Stimulated activated CD4-positive, alpha-beta T cell treated with anti-CD3 and anti-CD28 coated beads, Interleukin-2, amount 100 ng/mL, for 48 hours (primary cell): ENCODE measurements at places on chromosomes 16 and 17.

DNA sequence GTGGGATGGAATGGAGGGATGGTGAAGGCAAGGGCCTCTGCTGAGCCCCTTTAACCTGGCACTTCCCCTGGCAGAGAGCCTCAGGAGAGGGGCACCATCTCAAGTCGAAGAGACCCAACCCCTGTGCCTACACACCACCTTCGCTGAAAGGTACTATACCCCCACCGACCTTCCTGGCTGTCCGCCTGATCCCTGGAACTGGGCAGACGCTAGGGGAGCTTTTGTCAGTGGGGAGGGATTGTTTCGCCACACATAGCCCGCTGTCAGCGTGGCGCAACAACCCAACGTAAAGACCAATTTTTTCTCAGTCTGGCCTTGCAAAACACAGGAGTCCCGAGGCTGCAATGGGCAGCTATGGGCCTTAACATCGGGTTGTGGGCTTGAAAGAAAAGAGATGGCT is 3.1 kb downstream of the PPP1R1B start:
- DNase-seq: no peak

GRCh38 chr17:16513873-16514272 is 21.9 kb upstream of the LRRC75A start:
- no peak for DNase-seq

- no peak for DNase-seq
These were observed 432.6 kb downstream of the UTP18 start for GRCh38 chr17:51692917-51693316.

DNA sequence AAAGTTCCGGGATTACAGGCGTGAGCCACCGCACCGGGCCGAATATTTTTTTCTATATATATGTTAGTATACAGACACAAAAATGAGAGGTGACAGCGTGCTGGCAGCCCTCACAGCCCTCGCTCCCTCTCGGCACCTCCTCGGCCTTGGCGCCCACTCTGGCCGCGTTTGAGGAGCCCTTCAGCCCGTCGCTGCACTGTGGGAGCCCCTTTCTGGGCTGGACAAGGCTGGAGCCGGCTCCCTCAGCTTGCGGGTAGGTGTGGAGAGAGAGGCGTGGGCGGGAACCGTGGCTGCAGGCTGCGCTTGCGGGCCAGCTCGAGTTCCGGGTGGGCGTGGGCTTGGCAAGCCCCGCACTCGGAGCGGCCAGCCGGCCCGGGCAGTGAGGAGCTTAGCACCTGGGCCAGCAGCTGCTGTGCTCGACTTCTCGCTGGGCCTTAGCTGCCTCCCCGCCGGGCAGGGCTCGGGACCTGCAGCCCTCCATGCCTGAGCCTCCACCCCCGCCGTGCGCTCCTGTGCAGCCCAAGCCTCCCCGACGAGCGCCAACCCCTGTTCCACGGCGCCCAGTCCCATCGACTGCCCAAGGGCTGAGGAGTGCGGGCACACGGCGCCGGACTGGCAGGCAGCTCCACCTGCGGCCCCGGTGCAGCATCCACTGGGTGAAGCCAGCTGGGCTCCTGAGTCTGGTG is 1.9 kb upstream of the DPEP3 start:
- DNase-seq: no peak

GRCh38 chr16:31875928-31876547 is 2.4 kb downstream of the ZNF267 start:
- DNase-seq: no peak

- DNase-seq: no peak
These were observed 1.6 kb downstream of the SPIRE2 start for GRCh38 chr16:89829630-89830437.

DNA sequence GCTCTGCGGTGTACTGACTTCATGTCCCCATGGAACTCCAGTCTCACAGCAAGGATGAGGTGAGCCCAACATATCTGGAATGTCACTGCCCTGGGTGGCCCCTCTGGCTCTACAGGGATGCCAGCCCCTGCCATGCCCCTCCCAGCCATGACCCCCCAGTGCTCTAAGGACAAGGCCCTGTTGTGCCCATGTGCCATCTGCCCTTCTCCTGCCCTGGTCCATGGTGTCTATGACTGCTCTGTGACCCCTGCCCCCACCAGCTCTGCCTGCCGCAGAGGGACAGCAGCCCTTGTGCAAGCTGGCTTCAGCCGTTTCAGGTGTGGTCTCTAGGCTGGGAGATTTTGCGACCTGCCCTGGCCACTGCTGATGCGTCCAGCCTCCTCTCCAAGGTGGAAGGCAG is 40.3 kb downstream of the TK2 start:
- no peak for DNase-seq

DNA sequence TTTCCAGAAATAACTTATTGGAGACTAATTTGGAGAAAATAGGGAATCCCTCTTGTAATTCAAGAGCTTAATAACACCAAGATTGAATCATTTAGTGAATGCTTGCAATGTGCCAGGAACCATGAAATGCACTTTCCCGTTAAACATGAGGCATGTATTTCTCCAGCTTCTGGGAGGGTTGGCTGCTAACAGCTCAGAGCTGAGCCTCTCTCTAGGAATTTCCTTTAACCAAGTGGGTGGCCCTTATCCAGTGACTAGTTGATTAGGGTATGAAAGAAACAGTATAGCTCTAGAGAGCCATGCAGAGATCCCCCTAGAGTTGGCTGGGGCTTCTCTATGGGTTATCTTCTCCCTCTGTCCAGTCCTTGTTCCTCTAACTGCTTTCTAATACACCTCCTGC is 356.4 kb upstream of the GOT2 start:
- no peak for DNase-seq

DNA sequence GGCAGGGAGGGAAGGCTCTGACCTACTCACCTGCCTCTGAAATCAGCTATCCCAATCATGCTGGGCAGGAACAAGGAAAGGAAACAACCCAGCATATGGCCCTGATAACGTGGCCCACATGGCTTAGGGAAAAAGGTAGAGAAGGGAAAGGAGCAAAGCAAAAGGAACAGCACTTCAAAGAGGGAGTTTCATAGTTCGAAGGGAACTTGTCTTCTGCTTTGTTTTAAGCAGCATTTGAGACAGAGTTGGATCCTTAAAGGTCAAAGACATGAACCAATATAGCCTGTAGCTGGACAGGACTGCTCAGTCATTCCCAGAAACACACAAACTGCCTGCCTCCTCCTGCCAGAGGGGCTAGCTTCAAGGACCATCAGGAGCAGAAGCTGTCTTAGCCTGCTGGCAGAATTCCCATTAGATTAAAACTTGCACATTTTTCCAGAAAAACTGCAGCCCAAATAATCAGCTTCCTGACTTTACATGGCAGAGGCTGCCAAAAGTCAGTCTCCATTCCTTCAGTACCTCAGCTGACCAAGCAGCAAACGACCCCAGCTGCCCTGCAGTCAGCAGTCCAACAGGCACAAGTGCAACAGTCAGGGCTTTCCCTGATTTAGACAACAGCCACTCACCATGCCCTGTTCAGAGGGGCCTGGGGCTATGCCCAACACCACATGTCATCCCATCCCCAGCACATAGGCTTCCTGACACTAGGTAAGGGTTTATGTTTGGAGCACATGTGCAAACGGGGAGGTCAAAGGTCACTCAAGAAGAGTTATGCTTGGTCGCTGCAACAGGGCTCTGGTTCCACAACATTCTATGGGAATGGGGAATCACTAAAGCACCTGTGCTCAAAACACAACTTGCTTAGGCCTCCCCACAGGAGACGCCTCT is 32.5 kb downstream of the RANBP10 start:
- no peak for DNase-seq

DNA sequence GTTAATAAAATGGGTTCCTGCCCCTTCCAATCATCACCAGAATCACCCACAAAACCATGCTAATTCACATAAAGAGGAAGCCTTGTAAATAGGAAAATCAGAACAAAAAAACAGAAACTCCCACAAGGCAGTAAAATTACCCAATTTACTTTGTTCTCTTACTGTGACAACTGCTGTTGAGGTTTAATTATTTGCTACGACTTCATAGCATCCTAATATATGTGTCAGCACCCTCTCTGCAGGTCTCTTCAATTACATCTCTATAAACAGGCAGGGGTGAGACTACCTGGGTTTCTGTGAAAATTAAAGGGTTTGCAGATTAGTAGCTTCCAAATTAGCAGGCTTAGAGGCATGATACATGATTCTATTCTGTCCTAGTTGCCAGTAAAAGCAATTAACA is 2.7 kb downstream of the WDR59 start:
- no peak for DNase-seq

DNA sequence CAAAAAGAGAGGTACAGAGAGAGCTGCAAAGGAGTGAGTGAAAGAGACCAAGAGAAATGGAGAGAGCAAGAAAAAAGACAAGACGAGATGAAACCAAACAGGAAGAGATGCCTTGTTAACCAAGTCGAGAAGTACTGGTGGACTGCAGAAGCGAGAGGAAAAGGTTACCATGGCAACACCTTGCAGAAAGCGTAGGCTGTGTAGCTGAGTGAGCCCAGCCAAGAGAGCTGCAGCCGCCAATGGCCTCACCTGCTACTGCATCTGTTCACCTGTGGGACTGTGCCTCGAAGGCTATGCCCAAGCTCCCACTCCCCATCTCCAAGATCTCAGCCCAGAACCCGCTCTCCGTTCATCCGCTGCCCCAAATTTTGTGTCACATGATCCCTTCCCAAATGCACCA is 161.3 kb downstream of the SLC39A11 start:
- DNase-seq: no peak

- DNase-seq: peak; percentile 47
These were observed 785 bp downstream of the NME3 start for GRCh38 chr16:1770328-1771187.

DNA sequence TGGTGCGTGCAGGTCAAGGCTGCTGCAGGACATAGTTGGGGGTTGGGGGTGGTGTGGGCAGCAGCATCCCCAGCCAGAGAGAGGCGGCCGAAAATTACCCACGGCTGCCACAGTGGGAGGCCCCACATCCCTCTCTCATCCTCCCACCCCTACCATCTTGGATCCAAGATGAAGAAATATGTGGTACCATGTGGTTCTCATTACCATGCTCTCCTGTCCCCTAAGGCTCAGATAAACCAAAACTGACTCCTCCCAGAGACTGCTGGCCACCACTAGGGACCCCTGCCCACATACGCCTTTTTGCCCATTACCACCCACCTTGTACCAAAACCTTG is 120.4 kb downstream of the HIC1 start:
- no peak for DNase-seq

DNA sequence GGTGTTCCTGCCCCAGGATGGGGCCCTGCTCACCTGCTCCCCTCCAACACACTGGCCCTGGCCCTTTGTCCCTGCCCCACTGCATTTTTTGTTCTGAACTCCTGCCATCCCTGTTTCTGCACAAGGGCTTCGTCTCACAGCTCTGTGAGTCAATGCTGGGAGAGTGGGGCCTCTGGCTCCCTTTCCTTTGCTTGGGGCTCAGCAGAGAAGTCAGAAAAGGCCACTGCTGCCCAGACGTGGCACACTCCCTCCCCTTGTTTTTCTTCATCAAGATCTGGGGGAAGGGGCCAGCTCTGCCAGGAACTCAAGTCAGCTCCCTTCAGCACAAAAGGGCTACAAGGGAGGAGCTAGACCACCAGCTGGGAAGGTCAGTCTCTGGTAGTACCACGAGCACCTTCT is 8.9 kb downstream of the PROCA1 start:
- DNase-seq: no peak

- DNase-seq: no peak
These were observed 5.5 kb downstream of the CPSF4L start for GRCh38 chr17:73256220-73256619.

DNA sequence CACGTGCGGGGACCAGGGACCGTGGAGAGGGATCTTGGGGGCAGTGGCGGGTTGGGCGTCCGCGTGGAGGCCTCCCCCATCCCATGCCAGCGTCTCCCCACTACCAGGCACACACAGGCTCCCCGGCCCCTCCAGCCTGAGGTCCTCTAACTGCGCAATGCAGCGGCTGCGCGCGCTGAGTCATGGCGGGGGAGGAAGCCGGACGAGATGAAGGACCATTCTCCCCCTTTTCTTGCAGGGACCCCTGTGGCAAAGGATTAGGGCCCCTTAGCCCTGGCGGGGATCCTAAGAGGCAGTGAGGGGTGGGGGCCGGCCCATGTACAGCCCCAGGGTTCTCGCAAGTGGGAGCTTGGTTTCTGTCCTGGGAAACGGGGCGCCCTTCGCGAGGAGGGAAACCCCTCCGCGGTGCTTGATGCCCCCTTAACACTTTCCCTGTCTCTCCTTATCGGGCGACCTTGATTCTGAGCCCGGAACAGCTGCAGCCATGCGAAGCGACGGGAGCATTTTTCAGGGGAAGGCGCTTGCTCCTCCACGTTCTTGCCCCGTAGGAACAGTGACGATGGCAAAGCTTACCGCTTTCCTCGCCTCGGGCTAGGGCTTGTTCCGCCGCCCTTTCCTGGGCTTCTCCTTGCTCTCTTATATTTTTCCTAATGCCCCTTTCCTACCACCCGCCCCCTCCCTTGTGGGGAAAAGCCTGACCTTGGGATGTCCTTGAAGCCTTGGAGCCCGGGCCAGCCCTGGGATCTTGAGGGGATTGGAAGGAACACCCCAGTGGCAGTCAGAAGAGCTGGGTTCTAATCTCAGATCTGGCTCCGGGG is 592 bp downstream of the ALDOA start:
- DNase-seq: peak; percentile 32

DNA sequence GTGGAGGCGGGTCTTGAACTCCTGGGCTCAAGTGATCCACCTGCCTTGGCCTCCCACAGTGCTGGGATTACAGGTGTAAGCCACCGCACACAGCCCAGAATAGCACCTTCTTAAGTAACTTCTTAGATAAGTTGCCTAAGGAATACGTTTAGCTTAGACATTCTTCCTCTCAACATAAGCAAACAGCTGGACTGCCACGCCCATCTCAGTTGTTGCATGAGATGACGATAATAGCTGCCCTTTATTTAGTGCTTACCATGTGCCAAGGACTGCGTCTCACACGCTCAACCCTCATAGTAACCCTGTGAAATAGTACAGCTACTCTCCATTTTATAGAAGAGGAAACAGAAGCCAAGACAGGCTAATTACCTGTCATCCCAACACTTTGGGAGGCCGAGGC is 11.8 kb downstream of the HASPIN start:
- no peak for DNase-seq

DNA sequence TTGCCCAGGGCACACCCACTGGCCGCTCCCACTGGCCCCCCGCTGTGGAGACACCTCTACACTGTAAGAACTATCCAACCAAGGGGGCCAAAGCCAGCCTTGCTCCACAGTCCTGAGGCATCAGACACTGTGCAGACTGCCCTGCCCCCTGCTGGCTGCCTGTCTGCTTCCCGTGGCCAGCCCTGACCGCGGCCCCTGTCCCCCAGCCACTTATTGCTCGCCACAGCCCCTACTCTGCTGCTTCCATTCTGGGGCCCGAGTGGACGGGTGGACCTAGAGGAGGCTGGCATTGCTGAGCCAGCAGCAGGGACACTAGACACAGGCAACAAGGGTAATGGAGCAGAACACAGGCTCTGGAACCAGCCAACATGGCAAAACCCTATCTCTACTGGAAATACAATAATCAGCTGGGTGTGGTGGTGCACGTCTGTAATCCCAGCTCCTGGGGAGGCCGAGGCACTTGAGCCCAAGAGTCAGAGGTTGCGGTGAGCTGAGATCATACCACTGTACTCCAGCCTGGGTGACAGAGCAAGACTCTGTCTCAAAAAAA is 19.7 kb upstream of the LRRC37A3 start:
- DNase-seq: peak; percentile 43
